Astrocyte (in vitro differentiated cells and primary cell): ENCODE measurements at places on chromosomes 6 and 20. TPM values are rescaled to one million over a fixed set of nuclear protein-coding genes. Genes with fewer than 3 reads are reported as not detected.

- DNase-seq: no peak
Measured at GRCh38 chr6:170147832-170148708, 142.8 kb downstream of the DLL1 start.

DNA sequence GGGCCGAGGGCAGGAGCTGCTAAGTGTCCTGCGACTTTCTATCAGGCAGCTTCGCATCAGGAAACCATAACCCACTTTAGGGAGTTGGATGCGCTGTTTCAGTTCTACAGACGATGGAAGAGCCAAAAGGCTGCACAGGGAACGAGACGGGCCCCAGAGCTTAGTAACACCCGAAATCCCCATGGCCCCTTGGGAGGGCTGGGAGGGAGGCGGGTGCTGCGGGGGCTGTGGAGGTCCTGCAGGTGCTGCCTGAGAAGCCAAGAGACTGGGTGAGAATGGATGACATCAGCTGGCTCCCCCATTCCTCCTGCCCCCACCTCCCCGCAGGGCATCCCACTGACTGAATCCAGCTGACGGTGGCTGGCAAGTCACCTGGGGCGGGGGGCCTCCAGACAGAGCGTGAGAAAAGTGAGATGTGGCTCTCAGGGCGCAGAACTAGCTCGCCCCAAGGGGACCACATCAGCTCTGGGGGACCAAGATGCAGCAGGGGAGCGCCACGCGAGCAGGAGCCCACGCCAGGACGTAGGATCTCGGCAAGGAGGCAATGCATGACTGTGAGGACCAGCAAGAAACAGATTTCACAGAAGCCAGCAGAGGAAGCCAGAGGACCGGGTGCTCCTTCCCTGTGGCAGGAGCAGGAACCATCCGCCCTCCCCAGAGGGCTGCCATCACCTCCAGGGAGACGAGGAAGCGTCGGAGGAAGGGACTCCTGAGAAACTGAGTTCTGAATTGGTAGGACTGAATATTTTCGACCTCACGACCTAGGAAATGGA, 36.8 kb downstream of the PNLDC1 start:
- DNase-seq: no peak

GRCh38 chr6:139762587-139763031, 388.2 kb upstream of the CITED2 start:
- no peak for DNase-seq

DNA sequence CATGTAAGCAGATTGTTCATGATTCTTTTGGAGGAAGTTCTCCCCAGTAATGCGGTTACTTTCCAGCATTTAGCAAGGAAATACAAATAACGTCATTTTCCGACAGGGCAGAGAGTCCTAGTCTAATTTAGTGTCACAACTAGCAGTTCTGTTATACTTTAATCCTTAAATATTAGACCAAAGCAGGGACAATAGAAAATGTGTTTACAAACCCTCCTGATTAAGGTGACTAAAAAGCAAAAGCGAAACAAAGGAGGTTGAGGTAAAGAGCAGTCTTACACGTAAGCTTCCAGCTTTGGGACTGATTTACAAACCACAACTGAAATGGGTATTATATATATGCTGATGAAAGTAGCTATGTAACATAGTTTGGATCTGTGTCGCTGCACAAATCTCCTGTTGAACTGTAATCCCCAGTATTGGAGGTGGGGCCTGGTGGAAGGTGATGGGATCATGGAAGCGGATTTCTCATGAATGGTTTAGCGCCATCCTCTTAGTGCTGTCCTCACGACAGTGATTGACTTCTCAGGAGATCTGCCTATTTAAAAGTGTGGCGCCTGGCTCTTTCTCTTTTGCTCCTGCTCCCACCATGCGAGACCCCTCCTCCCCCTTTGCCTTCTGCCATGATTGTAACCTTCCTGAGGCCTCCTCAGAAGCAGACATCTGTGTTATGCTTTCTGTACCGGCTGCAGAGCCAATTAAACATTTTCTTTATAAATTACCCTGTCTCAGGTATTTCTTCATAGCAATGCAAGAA, 81.9 kb downstream of the PLCB1 start:
- no peak for DNase-seq

DNA sequence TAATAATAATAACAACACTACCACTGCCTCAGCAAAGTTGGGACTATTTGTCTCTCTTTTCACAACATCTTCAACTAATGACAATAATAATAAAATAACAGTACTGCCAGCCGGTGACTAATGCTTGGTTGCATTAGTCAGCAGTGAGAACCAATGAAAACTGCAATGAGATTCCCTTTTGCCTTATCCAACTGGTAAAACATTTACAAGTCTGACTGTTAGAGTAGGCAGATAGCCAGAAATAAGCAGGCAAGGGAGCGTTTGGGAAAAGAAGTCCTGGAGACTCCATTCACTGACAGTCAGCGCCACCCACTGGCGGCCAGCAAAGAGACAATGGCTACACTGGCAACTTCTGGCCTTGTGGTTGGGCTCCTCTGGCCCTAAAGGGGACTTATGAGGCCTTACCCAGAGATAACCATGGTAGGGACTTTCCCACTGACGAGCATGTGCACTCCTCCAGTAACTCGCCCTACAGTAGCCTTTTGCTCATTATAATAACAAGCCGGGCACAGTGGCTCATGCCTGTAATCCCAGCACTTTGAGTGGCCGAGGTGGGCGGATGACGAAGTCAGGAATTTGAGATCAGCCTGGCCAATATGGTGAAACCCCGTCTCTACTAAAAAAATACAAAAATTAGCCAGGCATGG, 3.4 kb upstream of the NSFL1C start:
- DNase-seq: peak; percentile 99

- no peak for DNase-seq
Measured at GRCh38 chr6:44409207-44409794, 21.8 kb downstream of the CDC5L start.

DNA sequence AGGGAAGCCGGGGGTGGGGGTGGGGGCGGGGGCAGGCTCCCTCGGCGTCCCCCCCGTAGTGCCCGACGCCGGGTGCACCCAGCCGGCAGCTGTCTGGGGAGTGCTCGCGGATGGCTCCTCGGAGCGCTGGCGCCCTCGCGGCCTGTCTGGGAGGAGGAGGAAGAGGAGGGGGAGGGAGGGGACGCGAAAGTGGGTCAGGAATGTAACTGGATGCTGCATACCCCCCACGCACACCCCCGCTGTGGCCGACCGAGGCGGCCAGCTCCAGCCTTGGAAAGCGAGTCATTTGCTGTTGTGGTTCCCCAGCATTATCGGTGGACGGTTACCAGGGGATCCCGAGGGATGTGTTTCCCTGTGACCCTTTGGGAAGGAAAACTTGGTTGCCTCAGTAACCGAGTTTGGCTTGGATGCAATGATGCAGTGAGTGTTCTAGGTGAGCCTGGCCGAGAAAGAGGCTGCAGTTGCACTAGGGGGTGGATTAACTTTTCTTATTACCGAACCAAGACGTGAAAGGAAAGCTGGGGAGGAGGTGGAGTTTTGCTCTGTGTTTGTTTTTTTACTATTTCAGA, 55.2 kb upstream of the RREB1 start:
- DNase-seq: peak; percentile 79

GRCh38 chr6:106922626-106923025, 51.9 kb downstream of the CD24 start:
- DNase-seq: no peak

DNA sequence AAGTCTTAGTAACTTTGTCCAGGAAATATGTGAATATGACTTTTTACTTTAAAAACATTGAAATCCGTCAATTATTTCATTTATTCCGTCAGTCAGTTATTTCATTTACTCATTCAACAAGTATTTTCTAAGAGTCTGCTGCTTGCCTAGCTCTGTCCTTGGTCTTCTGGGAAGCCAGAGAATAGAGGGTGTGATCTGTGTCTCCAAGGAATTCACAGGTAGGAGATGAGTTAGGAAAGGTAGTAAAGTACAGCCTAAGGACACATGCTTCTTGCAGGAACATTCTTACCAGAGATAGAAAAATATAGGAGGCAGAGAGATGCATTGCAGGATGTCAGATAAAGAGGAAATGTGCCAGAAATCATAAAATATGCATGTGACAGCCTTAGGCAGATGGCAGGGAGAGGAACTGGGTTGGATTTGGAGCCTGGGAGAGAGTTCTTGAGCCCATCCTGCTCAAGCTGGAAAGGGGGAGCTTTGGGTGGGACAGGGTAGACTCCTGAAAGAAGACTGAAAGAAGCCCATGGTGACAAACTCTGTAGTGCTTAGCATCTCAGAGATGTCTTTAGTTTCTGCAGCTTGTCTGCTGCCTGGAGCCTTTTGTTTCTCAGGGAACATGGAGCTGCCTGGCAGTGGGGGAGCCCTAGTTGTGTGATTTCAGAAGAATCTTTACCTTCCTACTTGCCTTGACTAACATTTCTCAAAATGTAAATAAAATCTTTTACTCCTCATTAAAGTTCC, 3.5 kb downstream of the SH3BGRL2 start:
- DNase-seq: no peak

- DNase-seq: no peak
Measured at GRCh38 chr6:8268606-8269005, 166.3 kb upstream of the EEF1E1 start.

GRCh38 chr6:16705081-16705993, 55.9 kb downstream of the ATXN1 start:
- peak; percentile 55 for DNase-seq

- no peak for DNase-seq
Measured at GRCh38 chr6:71411882-71412281, 123.3 kb downstream of the OGFRL1 start.

Gene CLVS2
- not detected in 2 replicates for total RNA-seq

Gene SLC22A16
- total RNA-seq: not detected in 2 replicates

Gene GJA10
- not detected in 2 replicates for total RNA-seq

Gene GTSF1L
- total RNA-seq: not detected in 2 replicates
